ENCODE measurements at places on chromosomes 2 and 18.

DNA sequence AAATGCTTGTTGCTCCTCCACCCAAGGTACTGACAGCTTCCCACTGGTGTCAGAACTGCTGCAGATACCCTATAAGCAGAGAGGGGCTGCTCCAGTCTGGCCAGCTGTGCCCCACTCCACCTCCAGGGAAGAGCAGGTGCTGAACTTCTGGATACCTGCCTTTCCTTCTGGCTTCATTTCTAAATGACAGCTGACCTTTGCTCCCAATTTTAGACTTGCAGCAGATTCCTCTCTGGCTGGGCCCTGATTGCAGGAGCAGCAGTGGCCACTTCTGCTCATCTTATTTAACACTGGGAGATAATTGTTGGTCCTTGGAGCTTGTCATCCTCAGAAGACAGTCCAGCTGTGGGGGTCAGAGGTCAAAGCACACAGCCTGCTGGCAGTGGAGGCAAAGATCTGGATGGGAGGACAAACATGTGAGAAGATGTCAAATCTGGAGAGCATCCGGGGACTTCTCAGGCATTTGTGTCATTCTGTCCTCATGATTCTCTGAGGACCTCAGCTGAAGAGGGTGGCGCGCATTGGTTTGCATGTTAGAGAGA is 38.9 kb downstream of the SETBP1 start:
- no peak for DNase-seq

GRCh38 chr2:46269001-46269400 is 28.2 kb upstream of the EPAS1 start:
- DNase-seq: no peak

DNA sequence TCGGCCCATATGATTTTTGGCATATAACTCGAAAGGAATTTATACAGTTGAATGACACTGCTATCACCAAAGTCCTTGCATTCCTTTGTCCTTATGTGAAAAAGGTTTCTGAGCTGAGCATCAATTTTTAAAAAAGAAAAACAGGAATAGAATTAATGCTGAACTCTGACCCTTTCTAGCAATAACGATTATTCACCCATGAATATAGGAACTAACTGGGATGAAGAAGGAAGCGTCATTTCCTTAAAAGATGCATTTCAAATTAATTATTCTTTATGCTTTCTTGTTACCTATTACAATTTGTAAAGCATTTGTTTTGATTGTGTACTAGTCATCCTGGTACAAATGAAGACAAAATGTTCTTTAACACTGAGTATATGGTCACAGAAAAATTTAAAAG is 19.3 kb downstream of the TMEM247 start:
- DNase-seq: no peak

DNA sequence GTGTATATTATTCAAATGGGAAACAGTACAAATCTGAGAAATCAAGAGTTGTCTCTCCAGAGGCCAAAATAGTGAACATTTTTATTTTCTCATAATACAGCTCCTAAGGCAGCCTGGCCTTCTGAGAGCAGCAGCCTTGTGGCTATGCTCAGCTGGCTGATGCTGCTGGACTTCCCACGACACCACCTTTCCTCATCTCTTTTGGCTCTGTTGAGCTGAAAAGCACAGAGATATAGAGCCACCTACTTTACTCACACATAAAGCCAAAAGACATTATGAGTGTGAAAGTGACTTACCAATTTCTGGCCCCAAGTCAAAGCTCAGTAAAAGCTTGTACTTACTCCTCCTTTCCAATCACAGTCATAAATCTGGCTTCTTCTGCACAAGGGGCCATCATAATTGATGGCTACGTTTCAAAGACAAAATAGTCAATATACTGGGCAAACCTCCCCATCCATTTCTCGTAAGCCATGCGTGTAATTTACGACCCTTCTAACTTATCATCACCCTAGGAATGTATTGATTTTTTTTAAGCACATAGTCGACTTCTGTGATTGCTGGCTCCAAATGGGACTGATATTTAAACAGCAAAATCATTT is 18.6 kb upstream of the REG3A start:
- no peak for DNase-seq

DNA sequence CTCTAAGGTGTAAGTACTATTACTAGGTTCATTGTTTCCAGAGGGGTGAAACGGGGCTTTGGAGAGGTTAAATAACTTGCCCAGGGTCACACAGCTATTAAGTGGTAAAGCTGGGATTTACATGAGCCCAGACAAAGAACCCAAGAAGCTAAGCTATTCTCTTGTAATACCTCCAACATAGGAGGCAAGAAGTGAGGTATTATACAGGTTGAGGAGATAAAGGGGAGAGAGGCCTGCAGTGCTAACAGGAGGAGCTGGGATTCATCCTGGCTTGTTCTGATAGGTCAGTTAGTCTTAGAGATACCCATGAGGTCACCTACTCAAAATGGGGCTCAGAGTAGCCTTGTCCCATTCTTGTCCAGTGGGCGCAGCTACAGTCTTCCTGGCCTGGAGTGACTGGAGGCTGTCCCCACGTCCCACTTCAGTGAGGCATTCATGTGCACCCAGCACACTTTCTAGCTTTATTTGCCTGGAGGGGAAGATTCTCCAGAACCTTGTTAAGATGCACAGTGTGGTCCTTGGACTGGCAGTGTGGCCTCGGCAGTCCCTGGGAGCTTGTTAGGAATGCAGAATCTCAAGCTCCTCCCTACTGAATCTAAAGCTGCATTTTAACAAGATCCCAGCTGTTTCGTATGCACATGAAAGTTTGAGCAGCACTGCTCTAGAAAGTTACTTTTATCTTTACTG is 63.5 kb downstream of the MEIS1 start:
- DNase-seq: no peak
